ENCODE measurements at places on chromosomes 1 and 21.

- no peaks in the 10 kb centered on the region for H3K27me3 ChIP-seq
- DNase-seq, result no peak
- H3K4me1 ChIP-seq, result no peaks in the 10 kb centered on the region
- H3K4me3 ChIP-seq, result no peak overlapping the region
Observed at GRCh38 chr1:60569189-60569588, 495.6 kb upstream of the C1orf87 start.

DNA sequence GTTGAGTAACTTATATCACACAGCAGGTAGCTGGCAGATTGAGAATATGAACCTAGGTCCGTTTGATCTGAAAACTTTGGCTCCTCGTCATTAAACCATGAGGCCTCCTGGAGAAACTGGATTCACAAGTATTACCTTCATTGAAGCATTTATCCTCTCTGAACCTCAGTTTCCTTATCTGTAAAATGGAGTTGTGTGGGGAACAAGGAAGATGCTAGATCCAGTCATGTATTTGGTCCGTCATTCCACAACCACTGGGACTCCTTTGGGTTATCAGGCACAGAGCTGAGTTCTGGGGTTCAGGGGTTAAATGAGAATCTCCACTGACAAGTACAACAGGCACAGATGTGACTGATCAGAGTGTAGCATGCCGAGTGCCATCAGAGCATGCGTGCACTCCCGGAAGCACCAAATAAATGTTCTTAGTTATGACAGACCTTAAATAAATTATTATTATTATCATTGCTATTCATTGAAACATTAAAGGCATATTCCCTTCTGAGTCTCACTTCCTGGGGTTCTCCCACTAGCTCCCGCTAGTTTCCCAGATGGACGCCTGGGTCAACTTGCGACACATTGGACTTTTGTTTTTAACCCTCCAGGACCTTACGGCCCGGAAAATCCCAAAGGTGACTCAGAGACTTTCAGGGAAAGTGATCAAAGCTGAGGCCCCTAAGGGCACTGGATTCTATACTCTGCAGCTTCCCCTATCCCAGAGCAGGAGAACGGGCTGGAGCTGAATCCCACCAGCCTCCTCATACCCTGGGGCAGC lies 130.6 kb downstream of the PLPP3 start:
- no peaks in the 10 kb centered on the region for H3K27me3 ChIP-seq
- H3K36me3 ChIP-seq, result no peaks in the 10 kb centered on the region
- no peaks in the 10 kb centered on the region for H3K4me1 ChIP-seq
- no peak overlapping the region for H3K27ac ChIP-seq
- no peak for DNase-seq

GRCh38 chr1:168303716-168304540 lies 23.3 kb downstream of the TBX19 start:
- no peak for DNase-seq
- no peak overlapping the region for H3K27ac ChIP-seq
- H3K4me1 ChIP-seq, result no peaks in the 10 kb centered on the region
- peaks cover 2% of the 10 kb centered on the region for H3K36me3 ChIP-seq
- no peaks in the 10 kb centered on the region for H3K27me3 ChIP-seq
- no peak overlapping the region for H3K4me3 ChIP-seq

- H3K36me3 ChIP-seq, result peaks cover 1% of the 10 kb centered on the region
- H3K4me3 ChIP-seq, result no peak overlapping the region
- peaks cover 30% of the 10 kb centered on the region for H3K4me1 ChIP-seq
- H3K27me3 ChIP-seq, result no peaks in the 10 kb centered on the region
- DNase-seq, result no peak
Observed at GRCh38 chr1:21449906-21450305, 10.0 kb downstream of the NBPF3 start.

DNA sequence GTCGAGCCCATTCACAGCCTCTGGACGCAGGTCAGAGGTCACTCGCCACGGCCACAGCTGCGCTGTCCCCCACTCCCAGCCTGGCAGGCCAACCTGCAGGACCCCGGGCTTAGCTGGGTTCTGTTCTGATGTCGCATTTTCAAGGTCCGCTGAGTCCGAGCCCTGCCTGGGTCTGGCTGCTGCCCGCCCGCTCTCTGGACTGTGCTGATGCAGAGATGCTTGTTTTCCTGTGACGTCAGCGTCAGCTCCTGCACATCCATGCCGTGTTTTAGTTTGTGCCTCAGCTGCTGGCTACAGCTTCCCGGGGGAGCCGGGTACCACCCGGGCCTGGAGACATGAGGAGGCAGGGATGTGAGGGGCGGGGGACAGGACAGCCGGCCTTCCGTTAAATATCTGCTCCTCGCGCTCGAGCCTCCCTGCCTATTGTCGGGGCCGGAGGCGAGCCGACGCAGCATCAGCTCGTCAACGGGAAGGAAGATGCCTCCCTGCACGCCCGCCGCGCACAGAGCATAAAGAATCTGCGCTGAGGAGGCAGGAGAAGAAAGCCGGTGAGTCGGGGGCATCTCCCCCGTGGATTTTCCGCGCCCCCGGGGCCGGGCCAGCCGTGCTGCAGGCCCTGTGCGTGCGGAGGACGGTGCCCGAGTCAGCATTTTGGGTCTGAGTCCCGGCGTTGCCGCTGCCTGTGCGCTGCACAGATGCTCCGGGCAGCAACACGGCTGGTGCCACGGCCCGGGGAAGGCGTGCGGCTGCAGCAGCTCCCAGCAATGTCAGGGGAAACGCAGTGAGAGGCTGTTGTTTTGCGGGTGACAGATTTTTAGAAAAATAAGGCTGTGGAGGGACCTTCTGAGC lies 23.4 kb downstream of the PRKCZ start:
- no peak overlapping the region for H3K4me3 ChIP-seq
- peaks cover 13% of the 10 kb centered on the region for H3K36me3 ChIP-seq
- H3K27ac ChIP-seq, result no peak overlapping the region
- peaks cover 10% of the 10 kb centered on the region for H3K4me1 ChIP-seq
- H3K27me3 ChIP-seq, result no peaks in the 10 kb centered on the region

GRCh38 chr1:206699000-206699586 lies 14.4 kb downstream of the MAPKAPK2 start:
- peaks cover 18% of the 10 kb centered on the region for H3K36me3 ChIP-seq
- no peak for DNase-seq
- H3K4me1 ChIP-seq, result peaks cover 82% of the 10 kb centered on the region
- H3K27ac ChIP-seq, result no peak overlapping the region
- no peak overlapping the region for H3K4me3 ChIP-seq

GRCh38 chr1:164918140-164918539 lies 359.2 kb downstream of the PBX1 start:
- H3K27me3 ChIP-seq, result no peaks in the 10 kb centered on the region
- H3K27ac ChIP-seq, result no peak overlapping the region
- no peaks in the 10 kb centered on the region for H3K36me3 ChIP-seq
- H3K4me1 ChIP-seq, result no peaks in the 10 kb centered on the region
- H3K4me3 ChIP-seq, result no peak overlapping the region

DNA sequence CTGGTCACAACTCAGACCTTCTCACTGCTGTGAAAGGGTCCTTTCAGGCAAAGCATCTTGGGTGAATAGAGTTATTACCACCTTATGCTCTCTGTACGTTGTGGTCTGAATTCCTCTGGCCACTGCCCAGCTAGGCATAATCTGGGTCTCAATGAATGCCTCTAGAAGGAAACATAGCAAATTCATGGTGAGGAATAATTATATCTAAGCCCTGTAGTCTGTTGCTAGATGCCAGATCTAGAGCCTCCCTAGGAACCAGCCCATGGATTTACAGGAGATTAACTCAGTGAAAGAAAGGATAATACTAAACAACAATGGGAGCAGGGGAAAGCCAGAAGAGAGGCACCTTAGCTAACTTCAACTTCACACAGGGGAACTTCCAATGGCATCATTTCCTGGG lies 2.4 kb upstream of the COL11A1 start:
- no peak overlapping the region for H3K27ac ChIP-seq
- H3K4me1 ChIP-seq, result peaks cover 6% of the 10 kb centered on the region
- DNase-seq, result no peak
- H3K36me3 ChIP-seq, result no peaks in the 10 kb centered on the region
- peaks cover 11% of the 10 kb centered on the region for H3K27me3 ChIP-seq

- peaks cover 4% of the 10 kb centered on the region for H3K36me3 ChIP-seq
- peak overlapping the region; percentile 90 for H3K4me3 ChIP-seq
- H3K4me1 ChIP-seq, result peaks cover 61% of the 10 kb centered on the region
Observed at GRCh38 chr1:145961425-145962156, 2.8 kb downstream of the ANKRD34A start.

DNA sequence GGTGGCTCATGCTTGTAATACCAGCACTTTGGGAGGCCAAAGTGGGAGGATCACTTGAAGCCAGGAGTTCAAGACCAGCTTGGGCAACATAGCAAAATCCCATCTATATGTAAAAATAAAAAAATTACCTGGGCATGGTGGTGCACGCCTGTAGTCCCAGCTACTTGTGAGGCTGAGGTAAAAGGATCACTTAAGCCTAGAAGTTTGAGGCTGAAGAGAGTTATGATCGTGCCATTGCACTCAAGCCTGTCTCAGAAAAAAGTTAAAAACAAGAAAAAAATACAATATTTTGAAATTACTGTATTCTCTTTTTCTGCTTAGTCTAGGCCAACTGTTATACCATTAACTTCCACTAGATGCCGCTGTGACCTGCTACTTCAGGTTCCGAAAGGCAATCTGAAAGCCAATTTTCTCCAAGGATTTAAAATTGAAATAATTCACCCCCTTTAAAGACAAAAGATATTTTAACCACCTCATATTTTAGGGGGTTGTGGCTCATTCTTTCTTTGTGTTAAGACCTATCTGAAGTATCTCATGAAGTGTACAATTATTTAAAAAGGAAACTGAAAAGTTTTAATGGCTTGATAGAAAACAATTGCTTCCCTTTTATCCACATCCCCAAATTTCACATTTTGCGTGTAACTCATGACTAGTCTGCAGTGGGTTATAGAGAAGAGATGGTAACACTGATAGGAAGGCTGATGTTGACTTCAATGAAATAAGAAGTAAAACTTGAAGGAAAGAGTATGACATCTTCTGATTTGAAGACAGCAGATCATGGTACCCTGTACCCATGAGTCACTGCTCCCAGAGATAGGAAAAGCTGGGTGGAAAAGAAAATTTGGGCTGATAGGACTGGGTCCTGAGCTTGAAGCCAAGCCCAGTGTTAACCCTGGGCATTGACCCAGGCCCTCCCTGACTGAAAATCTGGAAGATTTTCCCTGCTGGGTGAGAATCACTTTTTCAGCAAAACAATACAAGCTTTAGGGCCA lies 24.4 kb upstream of the CLDN14 start:
- H3K4me3 ChIP-seq, result no peak overlapping the region
- H3K4me1 ChIP-seq, result no peaks in the 10 kb centered on the region
- H3K27me3 ChIP-seq, result peaks cover 6% of the 10 kb centered on the region
- peak; percentile 50 for DNase-seq
- no peaks in the 10 kb centered on the region for H3K36me3 ChIP-seq

DNA sequence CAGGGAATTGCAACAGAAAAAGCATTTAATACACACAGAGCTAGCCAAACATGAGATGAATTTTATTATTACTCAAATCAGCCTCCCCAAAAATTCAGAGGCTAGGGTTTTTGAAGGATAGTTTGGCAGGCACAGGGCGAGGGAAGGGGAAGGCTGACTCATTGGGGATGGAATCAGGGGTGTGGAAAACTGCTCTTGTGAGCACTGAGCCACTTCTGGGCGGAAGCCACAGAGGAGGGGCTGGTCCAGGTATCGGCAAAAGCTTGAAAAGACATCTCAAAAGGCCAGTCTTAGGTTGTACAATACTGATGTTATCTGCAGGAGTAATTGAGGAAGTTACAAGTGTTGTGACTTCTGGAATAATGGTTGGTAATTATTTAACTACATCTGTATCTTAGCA lies 109.4 kb downstream of the TLR5 start:
- no peaks in the 10 kb centered on the region for H3K27me3 ChIP-seq
- H3K4me1 ChIP-seq, result no peaks in the 10 kb centered on the region
- H3K36me3 ChIP-seq, result no peaks in the 10 kb centered on the region
- no peak overlapping the region for H3K4me3 ChIP-seq
- H3K27ac ChIP-seq, result no peak overlapping the region

- H3K36me3 ChIP-seq, result no peaks in the 10 kb centered on the region
- H3K27me3 ChIP-seq, result peaks cover 33% of the 10 kb centered on the region
- peaks cover 21% of the 10 kb centered on the region for H3K4me1 ChIP-seq
- no peak overlapping the region for H3K27ac ChIP-seq
- no peak overlapping the region for H3K4me3 ChIP-seq
- DNase-seq, result no peak
Observed at GRCh38 chr1:203131548-203132200, 4.1 kb downstream of the ADORA1 start.

DNA sequence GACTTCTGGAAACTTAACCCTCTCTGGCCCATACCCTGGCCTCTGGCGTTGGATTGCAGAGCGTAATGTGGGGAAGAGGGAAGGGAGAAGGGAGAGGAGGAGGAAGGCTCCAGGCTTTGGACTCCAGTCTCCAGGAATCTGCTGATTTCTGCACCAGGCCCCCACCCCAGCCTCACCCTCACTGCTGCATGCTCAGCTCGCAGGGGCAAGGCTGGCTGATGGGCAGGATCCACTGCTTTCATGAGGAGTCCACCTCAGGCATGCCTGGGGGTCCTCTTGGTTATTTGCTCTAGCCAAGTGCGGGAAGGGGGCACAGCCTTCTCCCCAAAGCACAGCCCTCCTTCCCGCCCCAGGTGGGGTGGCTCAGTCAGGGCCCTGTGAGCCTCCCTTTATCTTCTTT lies 3.7 kb downstream of the OLFML3 start:
- no peaks in the 10 kb centered on the region for H3K36me3 ChIP-seq
- no peak overlapping the region for H3K4me3 ChIP-seq

- no peak overlapping the region for H3K4me3 ChIP-seq
- peaks cover 4% of the 10 kb centered on the region for H3K4me1 ChIP-seq
- H3K27ac ChIP-seq, result no peak overlapping the region
Observed at GRCh38 chr1:222306512-222306911, 241.4 kb downstream of the HHIPL2 start.

DNA sequence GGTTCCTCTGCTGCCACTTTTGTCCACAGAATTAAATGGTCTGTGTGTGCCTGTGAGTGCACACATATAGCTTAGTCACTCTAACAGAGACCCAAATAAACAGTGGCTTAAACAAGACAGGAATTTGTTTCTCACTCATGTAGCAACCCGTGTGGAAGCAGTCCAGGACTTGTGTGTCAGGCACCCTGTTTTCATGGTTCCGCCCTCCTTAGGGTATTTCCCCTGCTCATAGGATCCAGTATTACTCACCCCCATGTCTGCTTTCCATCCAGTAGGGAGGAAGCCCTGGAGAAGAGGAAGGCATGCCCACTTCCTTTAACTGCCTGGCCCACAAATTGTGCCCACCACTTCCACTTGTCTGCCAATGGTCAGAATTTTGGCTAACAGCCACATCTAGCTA lies 41.3 kb upstream of the TACSTD2 start:
- H3K36me3 ChIP-seq, result no peaks in the 10 kb centered on the region
- H3K27ac ChIP-seq, result no peak overlapping the region
- DNase-seq, result no peak
- peaks cover 18% of the 10 kb centered on the region for H3K4me1 ChIP-seq
- peaks cover 27% of the 10 kb centered on the region for H3K27me3 ChIP-seq

DNA sequence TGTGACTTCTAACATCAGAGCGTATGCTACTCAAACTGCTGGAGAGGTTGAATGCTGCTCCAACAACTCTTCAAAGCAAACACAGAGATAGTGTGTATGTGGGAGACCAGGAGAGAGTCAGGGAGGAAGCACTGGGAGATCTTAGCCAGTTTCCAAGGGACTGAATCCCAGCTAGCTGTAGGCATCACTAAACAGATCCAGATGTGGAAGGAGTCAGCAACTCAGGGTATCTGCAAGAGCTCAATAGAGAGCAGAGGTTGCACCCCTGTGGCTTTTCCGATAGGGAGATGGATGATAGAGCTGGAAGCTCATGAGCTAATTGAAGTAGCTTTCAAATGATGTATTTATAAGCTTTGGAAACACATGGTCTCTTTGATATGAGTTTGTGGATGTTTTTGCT lies 168.9 kb upstream of the HOOK1 start:
- no peaks in the 10 kb centered on the region for H3K4me1 ChIP-seq
- H3K4me3 ChIP-seq, result no peak overlapping the region

GRCh38 chr1:54971317-54971791 lies 9.1 kb upstream of the TMEM61 start:
- H3K27ac ChIP-seq, result no peak overlapping the region
- H3K27me3 ChIP-seq, result peaks cover 45% of the 10 kb centered on the region
- DNase-seq, result no peak
- H3K4me3 ChIP-seq, result no peak overlapping the region
